ENCODE measurements at places on chromosomes 12 and 14.

DNA sequence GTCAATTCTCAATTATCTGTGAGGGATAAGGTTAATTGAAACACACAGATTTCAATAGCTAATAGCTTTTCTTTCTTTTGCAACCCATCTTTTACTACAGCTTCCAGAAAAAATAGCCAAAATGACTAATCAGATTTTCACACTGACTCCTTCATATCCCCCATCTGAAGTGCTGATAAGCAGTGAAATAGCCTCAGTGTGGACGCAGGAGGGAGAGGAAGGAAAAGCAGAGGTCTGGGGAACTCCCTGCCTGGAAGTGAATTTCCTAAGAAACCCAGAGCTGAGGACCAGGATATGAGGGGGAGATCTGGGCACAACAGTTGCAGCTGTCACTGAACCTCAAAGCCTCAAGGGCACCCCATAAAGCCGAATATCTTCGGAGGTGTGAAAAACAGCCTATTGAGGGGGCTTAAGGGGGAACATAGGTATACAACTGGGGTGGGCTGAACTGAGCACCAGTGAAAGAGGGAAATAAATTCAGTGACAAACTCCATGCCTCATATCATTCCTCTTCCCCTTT is 60.9 kb downstream of the EMP1 start:
- no peak for DNase-seq

DNA sequence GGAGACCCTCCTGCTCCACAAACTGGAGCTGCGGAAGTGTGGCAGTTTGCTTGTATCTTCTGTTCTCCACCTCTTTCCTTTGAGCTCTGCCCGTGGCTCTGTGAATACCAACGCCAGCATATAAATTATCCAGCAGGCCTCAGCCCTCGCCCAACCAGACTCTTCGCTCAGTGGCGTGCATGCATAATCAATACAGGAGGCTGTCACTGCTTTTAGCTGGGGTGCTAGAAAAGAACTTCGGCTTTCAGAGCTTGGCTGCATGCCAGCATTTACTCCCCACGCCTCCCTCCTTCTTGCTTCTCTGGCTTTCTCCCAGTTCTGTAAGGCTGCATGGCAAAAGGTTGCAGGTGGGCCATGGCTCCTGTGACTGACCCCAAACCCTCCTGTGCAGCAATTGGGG is 26.9 kb downstream of the NRXN3 start:
- no peak for DNase-seq

GRCh38 chr12:120668868-120669840 is 17.8 kb upstream of the MLEC start:
- DNase-seq, result peak; percentile 37

GRCh38 chr12:87679251-87679650 is 349.9 kb downstream of the C12orf50 start:
- DNase-seq, result peak; percentile 14

GRCh38 chr12:6635375-6635855 is 344 bp downstream of the LPAR5 start:
- no peak for DNase-seq

DNA sequence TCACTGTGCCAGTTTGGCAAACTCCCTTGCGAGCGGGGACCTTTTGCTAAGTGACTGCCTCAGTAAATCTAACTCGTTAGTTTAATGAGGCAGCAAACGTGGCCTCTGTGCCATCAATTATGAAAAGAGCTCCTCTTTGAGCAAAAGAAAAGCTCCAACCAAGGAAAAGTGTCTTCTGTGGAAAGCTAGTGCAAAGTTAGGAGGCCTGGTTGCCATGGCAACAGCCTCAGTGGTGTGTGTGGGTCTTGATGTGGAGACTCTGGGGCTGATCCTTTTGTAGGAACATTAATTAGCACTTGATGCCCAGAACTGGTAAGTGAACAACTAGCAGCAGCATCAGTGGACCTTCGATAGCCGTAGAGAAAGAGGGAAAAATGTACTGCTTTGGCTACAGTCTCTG is 145.7 kb downstream of the CHST11 start:
- no peak for DNase-seq

- DNase-seq, result no peak
Measured at GRCh38 chr14:103362780-103363179, 22.4 kb upstream of the MARK3 start.

- peak; percentile 12 for DNase-seq
Measured at GRCh38 chr12:108914121-108914531, 34.2 kb downstream of the DAO start.

- no peak for DNase-seq
Measured at GRCh38 chr12:53552361-53553327, 45.4 kb upstream of the NPFF start.

DNA sequence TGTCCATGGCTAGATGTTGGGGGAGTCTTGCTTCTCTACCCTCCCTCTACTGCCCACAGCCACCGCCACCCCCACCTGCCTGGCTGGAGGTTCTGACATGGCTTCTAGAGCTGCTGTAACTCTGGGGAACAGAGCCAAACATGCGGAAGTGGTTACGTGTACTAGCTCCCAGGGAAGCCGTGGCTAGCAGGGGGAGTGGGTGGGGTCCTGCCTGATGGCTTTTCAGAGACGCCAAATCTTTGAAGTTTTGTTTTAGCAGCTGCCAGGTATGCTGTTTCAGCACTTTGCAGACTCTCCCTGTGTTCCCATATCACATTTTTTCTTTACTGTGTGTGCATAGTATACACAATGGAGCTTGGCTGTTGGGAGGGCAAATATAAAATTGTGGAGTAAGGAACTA is 150.3 kb downstream of the TGFB3 start:
- peak; percentile 79 for DNase-seq

DNA sequence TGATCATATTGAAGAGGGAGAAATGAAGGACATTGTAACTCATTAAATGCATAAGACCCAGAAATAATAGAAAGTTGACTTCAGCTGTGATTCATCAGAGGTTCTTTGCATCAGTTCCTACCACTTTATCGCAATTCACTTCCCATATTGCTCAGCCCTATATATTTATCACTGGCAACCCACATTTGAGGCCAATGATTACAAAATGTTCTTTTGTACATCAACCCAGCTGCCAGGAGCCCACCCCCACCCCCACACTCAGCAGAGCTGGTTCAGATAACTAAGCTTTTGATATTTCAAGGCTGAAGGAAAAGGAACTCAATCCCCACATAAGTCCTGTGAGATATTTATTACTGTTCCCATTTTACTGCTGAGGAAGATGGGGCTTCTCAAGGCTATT is 51.2 kb upstream of the TMPO start:
- no peak for DNase-seq

DNA sequence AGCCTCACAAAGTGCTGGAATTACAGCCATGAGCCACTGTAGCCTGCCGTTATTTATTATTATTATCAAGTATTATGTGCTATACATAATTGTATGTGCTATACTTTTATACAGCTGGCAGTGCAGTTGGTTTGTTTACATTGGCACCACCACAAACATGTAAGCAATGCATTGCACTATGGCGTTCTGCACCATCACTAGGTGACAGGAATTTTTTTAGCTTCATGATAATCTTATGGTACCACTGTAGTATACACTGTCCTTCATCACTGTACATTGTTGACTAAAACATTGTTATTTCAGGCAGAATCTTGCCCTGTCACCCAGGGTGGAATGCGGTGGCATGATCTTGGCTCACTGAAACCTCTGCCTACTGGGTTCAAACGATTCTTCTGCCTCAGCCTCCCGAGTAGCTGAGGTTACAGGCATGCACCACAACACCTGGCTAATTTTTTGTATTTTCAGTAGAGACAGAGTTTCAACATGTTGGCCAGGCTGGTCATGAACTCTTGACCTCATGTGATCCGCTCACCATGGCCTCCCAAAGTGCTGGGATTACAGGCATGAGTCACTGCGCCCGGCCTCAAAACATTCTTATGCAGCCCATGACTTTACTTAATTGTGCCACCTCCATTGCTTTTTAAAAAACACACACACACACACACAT is 17.1 kb downstream of the MRPL42 start:
- DNase-seq, result peak; percentile 56

DNA sequence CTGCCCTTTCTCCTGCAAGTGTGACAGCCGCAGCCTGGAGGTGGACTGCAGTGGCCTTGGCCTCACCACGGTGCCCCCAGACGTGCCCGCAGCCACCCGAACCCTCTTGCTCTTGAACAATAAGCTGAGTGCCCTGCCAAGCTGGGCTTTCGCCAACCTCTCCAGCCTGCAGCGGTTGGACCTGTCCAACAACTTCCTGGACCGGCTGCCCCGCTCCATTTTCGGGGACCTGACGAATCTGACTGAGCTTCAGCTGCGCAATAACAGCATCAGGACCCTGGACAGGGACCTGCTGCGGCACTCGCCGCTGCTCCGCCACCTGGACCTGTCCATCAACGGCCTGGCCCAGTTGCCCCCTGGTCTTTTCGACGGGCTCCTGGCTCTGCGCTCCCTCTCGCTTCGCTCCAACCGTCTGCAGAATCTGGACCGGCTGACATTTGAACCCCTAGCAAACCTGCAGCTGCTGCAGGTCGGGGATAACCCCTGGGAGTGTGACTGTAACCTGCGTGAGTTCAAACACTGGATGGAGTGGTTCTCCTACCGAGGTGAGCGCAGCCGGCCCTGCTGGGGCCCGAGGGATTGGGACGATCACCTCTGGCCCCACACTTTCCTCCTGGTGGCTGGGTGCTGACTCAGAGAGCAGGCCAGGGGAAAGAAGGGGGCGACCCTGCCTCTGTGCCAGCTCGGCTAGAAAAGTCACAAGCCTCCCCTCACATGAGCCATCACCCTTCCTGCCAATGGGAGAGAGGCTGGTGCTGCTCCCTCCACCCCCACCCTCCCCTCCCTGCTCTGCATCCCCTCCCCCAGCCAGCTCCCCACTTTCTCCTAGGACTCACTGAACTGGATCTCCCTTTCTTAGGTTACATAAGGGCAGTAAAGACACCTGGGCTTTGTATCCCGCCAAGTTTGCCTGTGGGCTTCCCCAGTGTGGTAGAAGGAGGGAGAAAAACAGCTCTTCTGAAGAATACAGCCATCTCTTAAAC is 10.9 kb downstream of the LRTM2 start:
- peak; percentile 26 for DNase-seq

GRCh38 chr14:75690010-75690409 is 29.0 kb downstream of the TTLL5 start:
- DNase-seq, result no peak

GRCh38 chr12:29930503-29930902 is 146.8 kb upstream of the TMTC1 start:
- no peak for DNase-seq

DNA sequence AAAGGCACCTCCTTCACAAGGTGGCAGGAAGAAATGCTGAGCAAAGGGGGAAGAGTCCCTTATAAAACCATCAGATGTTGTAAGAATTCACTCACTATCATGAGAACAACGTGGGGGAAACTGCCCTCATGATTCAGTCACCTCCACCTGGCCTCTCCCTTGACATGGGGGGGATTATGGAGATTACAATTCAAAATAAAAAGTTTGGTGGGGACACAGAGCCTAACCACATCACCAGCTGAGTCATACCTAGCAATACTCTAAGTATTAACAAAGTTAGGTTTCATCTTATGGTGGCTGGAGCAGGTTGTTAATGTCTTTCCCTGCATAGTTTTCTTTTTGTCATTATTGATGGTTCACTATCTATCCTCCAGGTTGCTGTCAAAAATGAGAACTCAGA is 113.2 kb upstream of the PPFIA2 start:
- DNase-seq, result no peak

- DNase-seq, result peak; percentile 36
Measured at GRCh38 chr14:29953501-29953900, 25.9 kb upstream of the PRKD1 start.

- DNase-seq, result no peak
Measured at GRCh38 chr14:87644689-87645088, 348.3 kb downstream of the GALC start.

DNA sequence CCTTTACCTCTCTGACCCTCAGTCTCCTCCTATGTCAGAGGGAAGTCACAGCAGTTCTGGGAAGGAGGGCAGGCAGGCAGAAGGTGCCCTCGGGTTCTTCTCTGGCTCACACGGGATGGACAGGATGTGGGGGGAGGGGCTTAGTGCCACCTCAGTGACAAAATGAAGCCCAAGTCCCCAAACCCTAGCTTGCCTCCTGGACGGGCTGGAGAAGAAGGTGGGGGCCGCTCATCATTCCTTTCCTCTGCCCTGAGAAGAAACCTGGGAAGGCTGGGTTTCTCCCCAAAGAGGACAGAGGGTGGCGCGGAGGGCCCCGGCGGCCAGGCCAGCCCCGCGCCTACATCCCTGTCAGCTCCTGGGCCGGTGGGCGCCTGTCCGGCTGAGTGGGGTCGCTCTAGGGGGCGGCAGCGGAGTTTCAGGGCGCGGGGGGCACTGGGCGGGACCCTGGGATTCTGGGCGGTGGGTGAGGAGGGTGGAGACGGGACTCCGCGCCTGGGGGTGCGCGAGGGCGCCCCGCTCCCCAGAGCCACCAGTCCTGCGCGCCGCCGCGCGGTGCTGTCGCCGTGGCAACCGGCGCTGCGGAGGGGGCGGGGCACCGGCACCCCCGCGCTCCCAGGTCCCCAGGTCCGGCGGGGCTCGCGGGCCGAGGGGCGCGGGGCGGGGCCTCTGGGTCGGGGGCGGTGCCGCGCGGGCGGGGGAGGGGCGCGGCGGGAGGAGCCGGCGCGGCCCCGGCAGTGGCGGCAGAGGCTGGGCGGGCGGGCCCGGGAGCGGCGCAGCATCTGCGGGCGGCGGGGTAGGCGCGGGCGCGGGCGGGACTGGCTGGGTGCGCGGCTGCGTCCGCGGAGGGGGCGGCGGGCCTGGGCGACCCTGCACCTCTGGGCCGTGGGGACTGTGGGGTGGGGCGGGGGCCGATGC is at the start of gene TMEM121:
TMEM121 (plus strand) TSS at position 723 of the 915 bp plus-strand sequence. CDS start 2,252 bp downstream, outside the sequence.
- DNase-seq, result no peak

- DNase-seq, result peak; percentile 64
Measured at GRCh38 chr14:55448141-55448614, 7.8 kb upstream of the TBPL2 start.

DNA sequence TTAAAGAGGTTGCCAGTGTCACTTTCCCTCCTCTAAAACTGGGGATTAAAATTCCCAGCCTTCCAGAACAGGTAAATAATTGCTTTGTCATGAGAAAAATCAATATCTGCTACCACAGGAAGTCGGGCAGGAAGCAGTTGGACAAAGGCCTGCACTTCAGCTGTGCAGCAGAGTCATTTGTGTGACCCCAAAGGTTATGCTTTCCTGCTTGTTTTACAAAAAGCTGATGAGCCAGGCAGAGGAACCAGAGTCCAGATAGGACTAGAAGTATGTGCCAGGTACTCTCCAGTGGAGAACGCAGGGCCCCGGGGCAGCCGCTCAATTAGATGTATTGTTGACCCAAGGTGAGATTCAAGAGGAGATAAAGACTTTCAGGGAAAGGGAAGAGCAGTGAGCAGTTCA is 117.1 kb upstream of the FRMD6 start:
- DNase-seq, result no peak

Data from fibroblast of gingiva (primary cell).